ENCODE measurements at places on chromosomes 13 and 19. TPM values are rescaled to one million over a fixed set of nuclear protein-coding genes. Genes with fewer than 3 reads are reported as not detected.

DNA sequence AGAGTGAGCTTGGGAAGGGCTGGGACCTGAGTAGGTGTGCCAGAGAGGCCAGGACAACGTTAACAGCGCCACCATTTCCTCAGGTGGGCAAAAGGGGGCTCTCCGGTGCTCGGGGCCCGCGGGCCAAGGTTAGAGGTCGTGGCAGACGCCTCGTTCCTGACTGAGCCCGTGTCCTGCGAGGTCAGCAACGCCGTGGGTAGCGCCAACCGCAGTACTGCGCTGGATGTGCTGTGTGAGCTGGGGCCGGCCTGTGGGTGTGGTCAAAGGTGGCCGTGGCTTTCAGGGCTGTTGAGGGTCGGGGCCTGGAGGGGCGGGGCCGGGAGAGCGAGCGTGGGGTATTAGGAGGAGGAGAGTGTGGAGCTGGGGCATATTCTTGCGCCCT lies 3.7 kb downstream of the KIRREL2 start:
- no peak for DNase-seq

The CEACAM7 gene
- not detected for total RNA-seq

The VSIG10L gene
- 2.0 TPM for total RNA-seq

DNA sequence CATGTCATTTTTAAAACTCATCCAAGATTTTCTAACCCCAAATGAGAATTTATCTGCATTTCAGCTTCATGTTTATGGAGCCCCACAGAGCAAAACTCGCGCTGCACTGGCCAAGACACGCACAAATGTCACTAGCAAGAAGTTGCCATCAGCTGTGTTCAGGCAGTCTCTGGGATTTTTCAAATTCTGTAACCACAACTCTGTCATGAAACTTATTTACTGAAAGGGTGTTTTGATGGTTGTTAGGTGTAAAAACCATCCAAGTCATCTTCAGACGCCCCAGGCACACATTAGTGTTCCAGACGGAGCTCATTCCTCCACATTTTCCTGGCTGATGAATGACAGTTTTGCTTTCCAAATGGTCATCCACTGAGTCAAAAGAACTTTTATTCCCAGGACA lies 63.4 kb downstream of the SLC7A1 start:
- DNase-seq, result no peak

- DNase-seq, result peak; percentile 65
Measured at GRCh38 chr19:12938779-12939601, 581 bp downstream of the CALR start.

GRCh38 chr19:54209811-54210494 lies 9.3 kb downstream of the RPS9 start:
- peak; percentile 92 for DNase-seq

All from aorta (tissue), 5 donors.